ENCODE measurements at places on chromosomes 1 and 21. TPM values are rescaled to one million over a fixed set of nuclear protein-coding genes. Genes with fewer than 3 reads are reported as not detected.

GRCh38 chr1:3730543-3731247, 21.6 kb upstream of the CCDC27 start:
- peaks cover under 1% of the 10 kb centered on the region for H3K36me3 ChIP-seq
- H3K27ac ChIP-seq: no peak overlapping the region
- H3K27me3 ChIP-seq: no peaks in the 10 kb centered on the region
- no peak for DNase-seq
- H3K4me1 ChIP-seq: peaks cover 10% of the 10 kb centered on the region

DNA sequence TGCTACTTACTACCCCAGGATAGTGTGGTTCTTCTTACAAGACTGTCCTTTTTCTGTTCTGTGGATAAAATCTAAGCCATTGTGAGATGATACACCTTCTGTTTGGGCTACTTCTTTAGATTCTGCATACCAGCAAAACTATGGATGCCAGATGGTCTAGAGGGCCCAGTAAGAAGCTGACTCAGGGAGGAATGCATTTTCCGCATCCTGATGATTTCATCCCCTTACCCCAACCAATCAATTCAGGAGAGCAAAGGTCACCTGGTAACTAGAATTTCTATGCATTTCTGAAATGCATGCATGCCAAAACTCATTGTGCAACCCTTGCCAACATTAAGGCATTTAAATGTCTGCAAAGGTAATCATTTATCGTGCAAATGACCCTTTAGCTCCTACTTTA, 285.7 kb upstream of the ZP4 start:
- H3K4me1 ChIP-seq: peaks cover 42% of the 10 kb centered on the region
- peaks cover 14% of the 10 kb centered on the region for H3K36me3 ChIP-seq
- no peaks in the 10 kb centered on the region for H3K27me3 ChIP-seq

The PFDN2 gene
- 92.6 TPM for total RNA-seq

GRCh38 chr1:57385336-57385735, 38.5 kb downstream of the DAB1 start:
- H3K36me3 ChIP-seq: no peaks in the 10 kb centered on the region
- H3K27ac ChIP-seq: no peak overlapping the region
- H3K4me3 ChIP-seq: no peak overlapping the region

DNA sequence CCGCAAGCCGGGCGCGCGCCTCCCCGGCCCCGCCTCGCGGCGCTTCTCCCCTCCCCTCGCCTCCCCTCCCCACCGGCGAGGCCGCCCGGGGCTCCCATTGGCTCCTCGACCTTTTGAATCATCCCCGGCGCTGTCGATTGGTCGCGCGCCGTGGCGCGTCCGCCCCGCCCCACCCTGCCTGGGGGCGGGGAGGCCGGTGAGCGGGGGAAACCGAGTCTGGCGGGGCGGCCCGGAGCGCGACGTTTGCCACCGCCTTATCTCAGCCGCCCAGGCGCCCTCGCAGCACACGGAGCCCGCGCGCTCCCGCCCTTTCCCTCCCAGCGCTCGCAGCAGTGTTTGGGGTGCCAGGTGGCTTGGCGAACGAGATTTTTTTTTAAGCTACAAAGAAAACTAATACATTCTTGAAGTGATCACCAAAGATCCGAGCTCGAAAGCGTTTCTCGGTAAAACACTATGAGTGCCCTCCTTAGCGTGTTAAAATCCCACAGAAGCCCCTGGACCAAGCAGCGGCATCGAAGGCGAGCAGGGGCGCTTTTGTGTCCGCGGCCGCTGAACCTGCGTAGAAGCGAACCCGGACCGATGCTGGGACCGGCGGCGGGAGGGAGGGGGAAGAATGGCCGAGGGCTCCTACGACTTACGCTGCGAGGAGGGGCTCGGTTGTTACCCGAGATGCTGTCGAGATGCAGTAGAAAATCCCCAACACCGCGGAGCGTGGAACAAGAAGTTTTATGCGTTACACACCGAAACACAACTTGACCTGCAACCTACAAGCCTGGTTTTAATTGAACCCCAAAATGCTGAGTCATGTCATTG, 436 bp upstream of the LBR start:
- H3K27me3 ChIP-seq: peaks cover 41% of the 10 kb centered on the region
- H3K4me1 ChIP-seq: peaks cover 51% of the 10 kb centered on the region
- peak overlapping the region; percentile 80 for H3K27ac ChIP-seq
- peak overlapping the region; percentile 79 for H3K4me3 ChIP-seq

- no peak for DNase-seq
- H3K36me3 ChIP-seq: peaks cover 33% of the 10 kb centered on the region
- H3K4me1 ChIP-seq: no peaks in the 10 kb centered on the region
- no peaks in the 10 kb centered on the region for H3K27me3 ChIP-seq
- H3K27ac ChIP-seq: no peak overlapping the region
Measured at GRCh38 chr1:2150801-2151200, 43.8 kb downstream of the FAAP20 start.

GRCh38 chr1:5949085-5949760, 43.0 kb downstream of the NPHP4 start:
- H3K4me1 ChIP-seq: no peaks in the 10 kb centered on the region
- no peaks in the 10 kb centered on the region for H3K27me3 ChIP-seq
- H3K36me3 ChIP-seq: no peaks in the 10 kb centered on the region
- no peak overlapping the region for H3K4me3 ChIP-seq
- no peak for DNase-seq
